ENCODE measurements at places on chromosomes 16 and 17.

DNA sequence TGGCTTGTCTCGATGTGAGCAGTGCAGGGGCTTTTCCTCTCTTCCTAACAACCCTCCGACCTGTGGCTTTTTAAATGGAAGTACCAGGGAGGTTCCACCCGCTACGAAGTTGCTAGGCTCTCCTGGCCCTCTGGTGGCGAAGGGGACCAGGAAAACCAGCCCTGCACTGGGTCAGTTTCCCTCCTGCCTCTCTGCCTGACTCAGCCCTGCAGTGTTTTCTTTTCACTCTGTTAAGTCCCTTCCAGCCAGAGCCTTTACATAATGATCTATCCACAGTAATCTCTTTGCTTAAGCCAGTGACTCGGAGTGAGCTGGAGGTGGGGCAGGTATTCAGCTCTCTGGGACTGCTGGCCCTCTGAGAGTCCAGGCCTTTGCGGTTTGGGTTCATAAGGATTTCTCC is 331.3 kb upstream of the EEF2KMT start:
- DNase-seq, result no peak

GRCh38 chr16:21265104-21265837 is 12.8 kb downstream of the CRYM start:
- no peak for DNase-seq

GRCh38 chr16:76614269-76614668 is 337.1 kb downstream of the CNTNAP4 start:
- no peak for DNase-seq

GRCh38 chr16:84628226-84628731 is 10.4 kb upstream of the COTL1 start:
- no peak for DNase-seq

- DNase-seq, result no peak
These were observed 188.0 kb upstream of the FOXF1 start for GRCh38 chr16:86322283-86322682.

DNA sequence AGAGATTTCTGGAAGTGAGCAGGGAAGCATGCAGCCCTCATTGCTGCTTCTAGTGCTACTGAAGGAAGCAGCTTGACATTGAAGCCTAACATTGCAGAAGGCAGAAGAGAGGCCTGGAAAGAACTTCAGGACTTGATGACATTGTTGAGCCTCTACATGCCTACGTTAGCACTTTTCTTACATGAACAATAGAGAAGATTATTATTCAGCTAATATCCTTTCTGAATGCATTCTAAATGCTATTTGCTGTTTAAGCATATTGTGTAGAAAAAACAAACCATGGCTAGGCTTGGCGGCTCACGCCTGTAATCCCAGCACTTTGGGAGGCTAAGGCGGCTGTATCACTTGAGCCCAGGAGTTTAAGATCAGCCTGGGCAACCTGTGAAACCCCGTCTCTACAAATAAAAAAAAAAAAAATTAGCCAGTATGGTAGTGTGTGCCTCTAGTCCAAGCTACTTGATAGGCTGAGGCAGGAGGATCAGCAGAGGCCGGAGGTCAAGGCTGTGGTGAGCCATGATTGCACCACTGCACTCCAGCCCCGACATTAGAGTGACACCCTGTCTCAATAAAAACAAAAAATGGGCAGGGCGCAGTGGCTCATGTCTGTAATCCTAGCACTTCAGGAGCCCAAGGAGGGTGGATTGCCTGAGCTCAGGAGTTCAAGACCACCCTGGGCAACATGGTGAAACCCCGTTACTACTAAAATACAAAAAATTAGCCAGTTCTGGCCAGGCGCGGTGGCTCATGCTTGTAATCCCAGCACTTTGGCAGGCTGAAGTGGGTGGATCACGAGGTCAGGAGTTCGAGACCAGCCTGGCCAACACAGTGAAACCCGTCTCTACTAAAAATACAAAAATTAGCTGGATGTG is 2.2 kb upstream of the AURKB start:
- no peak for DNase-seq

DNA sequence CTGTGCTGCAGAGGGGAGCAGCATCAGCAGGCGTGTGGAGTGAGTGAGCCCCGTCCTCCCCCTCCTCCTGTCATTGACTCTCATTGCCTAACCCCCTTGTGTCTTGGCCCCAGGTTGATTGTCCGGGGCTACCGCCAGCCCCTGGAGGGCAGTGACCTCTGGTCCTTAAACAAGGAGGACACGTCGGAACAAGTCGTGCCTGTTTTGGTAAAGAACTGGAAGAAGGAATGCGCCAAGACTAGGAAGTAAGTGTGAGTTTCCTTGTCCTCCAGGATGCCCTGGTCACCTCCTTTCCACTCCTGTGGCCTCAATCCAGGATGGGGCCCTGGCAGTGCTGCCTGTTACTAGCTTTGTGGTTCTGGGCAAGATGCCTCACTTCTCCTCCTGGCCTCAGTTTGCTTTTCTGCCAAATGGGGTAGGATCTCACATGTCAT is 87.0 kb downstream of the ABCC1 start:
- DNase-seq, result no peak

DNA sequence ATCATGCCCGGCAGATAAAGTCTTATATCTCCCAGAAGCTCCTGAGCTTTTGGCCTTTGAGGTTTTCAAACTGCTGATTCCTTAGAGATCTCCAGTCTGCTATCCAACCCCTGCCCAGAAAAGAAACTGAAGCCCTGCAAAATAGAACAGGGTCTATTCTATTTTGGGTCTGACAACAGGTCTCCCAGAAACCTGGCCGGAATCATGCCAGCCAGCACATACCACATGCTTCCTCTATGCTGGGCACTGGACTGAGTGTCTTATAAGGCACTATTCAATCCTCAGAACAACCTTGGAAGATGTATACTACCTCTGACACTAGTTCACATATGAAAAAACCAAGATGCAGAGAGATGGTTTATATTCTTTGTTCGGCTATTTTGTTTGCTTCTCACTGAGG is 21.3 kb upstream of the GFOD2 start:
- DNase-seq, result no peak

DNA sequence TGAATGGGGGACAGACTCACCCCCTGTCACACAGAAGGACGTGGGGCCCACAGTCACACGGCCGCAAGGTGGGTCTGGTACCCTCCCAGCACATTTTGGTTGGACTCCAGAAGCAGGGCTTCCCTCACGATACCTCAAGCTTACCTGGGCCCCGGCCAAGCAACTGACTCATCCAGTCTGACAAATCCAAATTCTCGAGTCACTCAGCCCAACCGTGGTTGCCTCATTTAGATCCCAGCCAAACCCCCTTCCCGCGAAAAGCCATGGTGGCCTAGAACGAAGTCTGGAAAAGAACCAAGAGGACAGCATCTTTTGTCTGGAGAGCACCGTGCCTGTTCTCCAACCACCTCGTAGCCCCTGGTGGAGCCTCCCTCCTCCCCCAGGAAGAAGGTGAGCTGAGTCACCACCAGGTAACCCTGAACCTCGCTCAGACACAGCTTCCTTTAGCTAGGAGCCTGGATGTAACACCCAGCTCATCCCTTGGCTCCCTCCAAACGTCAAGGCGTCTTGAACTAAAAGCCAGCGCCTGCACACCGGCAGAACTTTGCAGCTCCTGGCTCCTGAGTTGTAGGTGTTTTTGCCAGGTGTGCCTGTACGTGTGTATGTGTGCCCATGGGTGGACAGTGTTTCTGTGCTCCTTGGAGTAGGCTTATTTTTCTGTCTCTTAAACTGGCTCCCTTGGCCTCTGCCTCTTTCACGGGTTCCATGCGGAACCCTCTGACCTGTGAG is 78.9 kb downstream of the CMIP start:
- no peak for DNase-seq

DNA sequence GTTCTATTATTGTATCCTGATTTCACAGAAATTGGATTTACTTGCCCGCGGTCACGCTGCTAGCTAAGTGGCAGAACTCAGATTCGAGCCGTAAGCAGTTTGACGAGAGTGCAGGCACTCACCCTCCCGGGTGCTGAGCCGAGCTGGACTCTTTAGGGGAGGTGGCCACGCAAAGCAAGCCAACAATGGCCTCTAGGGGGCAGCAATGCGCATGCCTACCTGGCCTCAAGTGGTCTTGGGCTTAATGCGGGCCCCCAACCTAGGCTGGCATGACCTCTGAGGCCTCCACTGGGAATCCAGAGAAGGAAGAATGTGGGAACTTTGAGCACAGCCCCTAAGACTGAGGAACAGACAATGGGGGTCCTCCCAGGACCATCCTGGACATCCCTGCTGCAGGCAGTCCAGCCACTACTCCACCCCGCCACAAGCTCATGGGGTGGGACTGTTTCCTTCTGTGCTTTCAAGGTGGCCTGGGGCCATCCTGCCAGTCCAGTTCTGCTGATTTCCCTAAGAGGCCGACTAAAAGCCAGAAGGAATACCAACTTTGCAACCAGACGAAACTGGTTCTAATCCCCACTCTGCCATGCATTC is 276.5 kb downstream of the XYLT1 start:
- peak; percentile 16 for DNase-seq

- no peak for DNase-seq
These were observed 44.7 kb downstream of the MYO18A start for GRCh38 chr17:29135464-29135863.

- DNase-seq, result peak; percentile 40
These were observed 20.6 kb downstream of the CHAD start for GRCh38 chr17:50447870-50448595.

GRCh38 chr16:35410438-35410837 is 1951.0 kb downstream of the TP53TG3F start:
- no peak for DNase-seq

GRCh38 chr17:66301864-66302741 is at the start of gene PRKCA:
TSS of gene PRKCA (plus strand) at chr17:66302613.
- no peak for DNase-seq

GRCh38 chr16:17887963-17888362 is 417.2 kb upstream of the XYLT1 start:
- DNase-seq, result no peak

GRCh38 chr16:3389663-3390338 is 11.0 kb downstream of the ZSCAN32 start:
- no peak for DNase-seq

DNA sequence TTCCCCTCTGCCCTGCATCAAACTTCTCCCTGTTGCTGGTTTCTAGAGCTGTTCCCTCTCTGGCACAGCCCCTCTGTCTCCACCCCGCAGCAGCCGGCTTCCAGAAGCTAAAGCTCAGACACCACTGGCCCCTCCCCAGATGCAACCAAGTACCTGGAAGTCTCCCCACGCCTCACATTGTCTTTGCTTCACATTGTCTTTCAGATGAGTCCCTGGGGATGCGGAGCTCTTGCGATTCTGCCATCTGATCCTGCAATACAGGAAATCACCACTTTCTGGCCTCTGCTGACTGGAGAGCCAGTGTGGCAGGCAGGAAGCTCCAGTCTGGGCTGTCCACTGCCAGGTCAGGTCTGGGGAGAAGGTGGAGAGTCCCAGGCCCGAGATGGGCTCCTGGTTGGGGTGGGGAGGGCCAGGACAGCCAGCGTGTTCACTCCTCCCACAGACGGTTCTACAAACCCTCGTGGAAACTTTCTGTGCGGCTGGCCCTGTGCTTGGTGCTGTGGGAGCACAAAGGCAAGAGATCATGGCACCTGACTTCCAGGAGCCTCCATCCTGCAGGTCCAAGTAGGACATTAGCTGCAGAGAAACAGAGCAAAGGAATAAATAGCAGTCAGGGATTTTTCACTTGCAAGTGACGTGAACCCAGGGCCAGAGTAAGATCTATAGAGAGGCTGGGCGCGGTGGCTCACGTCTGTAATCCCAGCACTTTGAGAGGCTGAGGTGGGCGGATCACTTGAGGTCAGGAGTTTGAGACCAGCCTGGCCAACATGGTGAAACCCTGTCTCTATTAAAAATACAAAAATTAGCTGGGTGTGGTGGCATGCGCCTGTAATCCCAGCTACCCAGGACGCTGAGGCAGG is 47.9 kb upstream of the MAP3K14 start:
- no peak for DNase-seq

DNA sequence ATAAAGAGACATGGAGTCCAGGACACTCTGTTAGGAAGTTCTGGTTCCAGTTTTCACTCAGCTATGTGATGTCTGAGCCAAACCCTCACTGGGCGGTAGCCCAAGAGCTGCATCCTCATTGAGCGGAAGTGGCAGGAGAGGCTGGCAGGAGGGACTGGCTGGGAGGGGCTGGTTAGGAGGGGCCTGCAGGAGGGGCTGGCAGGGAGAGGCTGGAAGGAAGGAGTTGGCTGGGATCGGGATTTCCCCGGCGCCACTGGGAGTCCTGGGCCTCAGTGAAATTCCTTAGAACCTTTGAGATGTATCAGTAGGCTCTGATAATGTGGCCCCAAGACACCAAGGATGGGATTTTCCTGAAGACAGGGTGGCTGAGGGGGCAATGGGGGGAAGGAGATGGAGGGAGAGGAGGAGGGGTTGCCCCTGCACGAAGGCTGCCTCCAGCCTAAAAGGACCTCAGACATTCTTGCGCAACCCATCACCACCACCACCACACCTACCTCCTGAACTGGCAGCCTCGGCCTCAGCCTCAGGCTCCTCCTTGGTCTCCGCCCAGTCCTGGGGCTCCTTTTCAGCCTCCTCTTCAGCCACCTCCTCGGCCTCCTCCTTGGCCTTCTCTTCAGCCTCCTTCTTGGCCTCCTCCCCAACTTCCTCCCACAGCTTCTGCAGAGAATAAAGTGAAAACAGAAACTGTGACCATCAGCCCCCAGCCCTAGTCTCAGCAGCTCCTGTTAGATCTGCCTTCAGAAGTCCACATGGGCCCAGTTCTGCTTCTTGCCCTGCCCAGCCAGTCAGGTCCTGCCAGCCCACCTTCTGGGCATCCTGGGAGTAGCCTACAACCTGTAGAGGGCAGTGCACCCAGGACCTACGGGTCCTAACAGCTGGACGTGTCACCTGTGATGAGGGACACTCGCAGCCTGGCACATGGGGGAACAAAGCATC is 31.7 kb downstream of the CNGB1 start:
- no peak for DNase-seq

GRCh38 chr16:4225075-4225474 is 16.8 kb downstream of the SRL start:
- DNase-seq, result no peak

DNA sequence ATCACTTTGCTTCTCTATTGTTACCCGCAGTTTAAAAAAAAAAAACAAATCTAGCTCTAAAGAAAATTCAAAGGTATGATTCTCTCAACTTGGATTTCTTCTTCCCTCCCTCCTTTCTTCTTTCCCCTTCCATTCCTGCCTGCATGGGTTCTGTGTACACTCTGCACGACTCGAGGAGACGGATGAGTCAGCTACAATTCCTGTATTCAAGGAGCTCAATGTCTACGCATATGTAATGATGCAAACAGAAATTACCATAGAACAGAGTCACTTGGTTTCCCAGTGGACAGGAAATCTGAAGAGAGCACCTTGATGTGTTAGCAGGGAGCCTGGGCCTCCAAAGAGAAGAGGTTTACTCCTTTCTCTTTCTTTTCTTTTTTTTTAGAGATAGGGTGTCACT is 92.3 kb downstream of the VPS53 start:
- no peak for DNase-seq

DNA sequence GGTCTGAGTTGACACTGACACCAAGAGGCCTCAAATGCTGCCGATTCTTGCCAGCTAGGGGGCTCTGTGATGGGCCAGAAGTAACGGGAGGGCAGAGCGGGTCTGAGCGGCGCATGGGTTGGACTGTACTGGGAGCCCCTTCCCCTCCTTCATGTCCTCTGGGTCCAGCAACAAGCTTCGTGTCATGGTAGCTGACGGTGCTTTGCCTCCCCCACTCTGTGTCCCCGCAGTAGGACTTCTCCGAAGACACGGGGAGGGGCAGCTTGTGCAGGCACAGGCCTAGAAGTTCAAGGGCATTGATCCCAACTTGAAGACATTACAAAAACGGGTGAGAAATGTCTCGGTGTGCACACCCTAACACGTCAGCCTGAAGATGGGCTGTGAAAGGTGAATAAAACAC is 39.8 kb upstream of the DNAH17 start:
- no peak for DNase-seq

All from SHP77 (cell line).